ENCODE measurements at places on chromosomes 1 and 21.

GRCh38 chr1:43883321-43883720 is 50.3 kb upstream of the ARTN start:
- DNase-seq = no peak

DNA sequence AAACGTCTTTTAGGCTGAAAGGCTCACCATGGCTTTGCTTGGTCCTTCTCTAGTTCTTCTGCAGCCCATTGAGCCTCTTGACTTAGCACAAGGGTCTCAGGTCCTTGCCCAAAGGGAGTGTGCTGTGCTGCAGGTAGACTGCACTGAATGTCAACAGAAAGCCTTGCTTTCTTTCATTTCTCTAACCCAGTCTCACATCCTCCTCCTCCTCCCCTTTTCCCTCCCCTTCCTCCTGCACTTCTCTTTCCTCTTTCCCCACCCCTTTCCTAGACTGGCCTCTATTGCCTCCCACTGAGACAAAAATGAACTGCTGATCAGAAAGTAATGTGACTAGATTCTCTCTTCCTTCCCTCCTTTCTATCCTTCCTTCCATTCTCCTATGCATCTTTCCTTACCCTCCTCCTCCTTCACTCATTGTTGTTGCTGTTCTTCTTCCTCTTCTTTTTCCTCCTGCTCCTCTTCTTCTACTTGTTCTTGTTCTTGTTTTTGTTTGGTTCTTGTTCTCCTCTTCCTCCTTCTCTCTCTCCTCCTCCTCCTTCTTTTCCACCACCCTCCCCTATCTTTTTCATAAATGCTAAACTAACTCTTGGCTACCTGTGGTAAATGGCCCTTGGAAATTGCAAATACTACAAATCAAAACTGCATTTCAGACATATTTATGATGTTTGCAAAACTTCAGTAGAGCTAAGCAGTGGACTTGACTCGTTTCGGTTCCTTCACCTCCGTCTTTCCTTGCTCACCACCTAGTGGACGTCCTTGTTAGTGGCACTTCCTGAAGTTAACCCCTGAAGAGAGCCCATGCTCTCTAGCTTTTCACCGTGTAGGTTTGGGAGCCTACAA is at the start of gene SELL:
Gene SELL (minus strand): TSS at position 152 of the 840 bp plus-strand sequence. CDS start 122 bp downstream, at position 30.
- DNase-seq = peak; percentile 43

DNA sequence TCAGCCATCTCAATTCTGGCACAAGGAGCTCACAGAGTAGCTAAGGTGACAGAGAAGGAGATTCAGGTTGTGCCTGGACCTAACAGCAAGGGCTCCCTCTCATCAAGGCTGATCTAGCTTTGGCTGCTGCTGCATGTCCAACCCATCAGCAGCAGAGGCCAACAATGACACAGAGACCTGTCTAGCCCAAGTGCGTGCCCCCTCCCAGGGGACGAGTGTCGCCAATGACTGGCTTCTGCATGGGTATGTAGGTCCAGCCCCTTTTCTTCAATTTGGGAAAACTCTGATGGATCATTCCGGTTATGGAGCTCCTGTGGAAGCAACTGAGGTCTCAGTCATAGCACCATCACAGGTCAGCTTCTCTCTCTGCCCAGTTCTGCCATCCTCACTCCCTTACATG is 83.3 kb downstream of the KCNJ15 start:
- no peak for DNase-seq

GRCh38 chr1:219040291-219040690 is 133.4 kb upstream of the LYPLAL1 start:
- DNase-seq = no peak

DNA sequence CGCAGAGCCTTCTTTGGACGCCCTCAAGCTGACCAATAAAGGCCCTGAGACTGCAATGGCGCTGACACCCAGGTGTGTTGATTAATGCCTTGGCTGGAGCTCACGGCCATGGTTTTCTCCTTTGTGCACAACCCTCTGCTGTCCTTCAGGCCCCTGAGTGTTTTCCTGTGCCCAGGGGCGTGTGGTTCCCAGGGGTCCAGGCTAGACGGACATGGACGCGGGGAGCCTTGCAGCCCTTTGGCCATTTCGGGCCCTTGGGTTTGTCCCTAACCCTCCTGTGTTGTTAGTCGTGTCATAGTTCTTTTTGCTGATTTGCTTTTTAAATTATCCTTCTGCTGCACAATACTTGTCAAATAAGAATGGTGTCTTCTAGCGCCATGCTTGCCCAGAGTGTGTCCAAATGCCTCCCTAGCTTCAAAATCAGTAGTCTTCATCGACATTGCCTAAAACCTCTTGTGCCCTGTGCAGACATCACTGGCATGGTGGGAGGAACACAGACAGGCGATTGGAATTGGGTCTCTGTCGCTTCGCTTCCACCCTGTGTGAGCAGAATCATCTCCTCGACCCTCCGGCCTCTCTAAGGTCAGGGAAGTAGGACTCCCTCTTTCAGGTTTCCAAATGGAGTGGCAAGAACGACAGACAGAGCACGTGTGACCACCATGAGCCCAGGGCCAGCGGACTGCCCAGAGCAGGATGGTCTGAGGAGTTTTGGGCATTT is 1.9 kb downstream of the KRTAP10-4 start:
- DNase-seq = no peak

- peak; percentile 89 for DNase-seq
These were observed 9.2 kb downstream of the ABCG1 start for GRCh38 chr21:42227909-42228708.

DNA sequence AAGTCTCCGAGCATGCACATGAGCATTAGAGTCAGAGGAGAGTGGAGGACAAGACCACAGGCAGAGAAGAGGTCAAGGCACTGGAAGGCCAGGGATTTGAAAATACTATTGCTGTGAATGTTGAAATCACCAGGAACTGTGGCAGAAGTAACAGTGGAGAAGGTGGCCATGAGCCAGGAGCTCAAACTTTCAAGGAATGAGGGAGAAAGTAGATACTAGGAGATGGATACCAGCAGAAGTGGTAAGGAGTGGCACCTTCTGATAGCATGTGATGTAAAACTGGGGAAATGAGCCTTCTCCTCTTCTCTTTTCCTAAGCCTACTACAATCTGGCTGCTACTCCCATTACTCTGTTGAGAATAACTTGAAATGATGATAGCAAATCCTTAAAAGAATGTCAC is 1.8 kb upstream of the CR1 start:
- DNase-seq = no peak

GRCh38 chr1:47577303-47578025 is 139.6 kb downstream of the FOXD2 start:
- DNase-seq = no peak

DNA sequence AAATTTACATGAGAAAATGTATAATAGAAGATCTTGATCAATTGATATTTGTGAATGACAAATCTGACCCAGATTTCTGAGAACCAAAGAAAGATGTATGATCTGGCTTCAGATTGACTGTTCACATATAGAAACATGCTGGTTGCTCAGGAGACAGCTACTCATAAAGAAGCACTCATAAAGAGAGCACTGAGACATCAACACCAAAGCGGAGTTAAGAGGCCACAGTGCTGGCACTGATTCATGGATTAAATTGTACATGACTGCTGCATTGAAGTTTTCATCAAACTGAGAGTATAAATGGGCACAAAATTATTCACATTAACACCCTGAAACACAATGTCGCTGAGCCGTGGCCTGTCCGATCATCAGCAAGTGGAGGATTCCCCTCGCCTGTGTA is 46.2 kb downstream of the SH3GLB1 start:
- no peak for DNase-seq

DNA sequence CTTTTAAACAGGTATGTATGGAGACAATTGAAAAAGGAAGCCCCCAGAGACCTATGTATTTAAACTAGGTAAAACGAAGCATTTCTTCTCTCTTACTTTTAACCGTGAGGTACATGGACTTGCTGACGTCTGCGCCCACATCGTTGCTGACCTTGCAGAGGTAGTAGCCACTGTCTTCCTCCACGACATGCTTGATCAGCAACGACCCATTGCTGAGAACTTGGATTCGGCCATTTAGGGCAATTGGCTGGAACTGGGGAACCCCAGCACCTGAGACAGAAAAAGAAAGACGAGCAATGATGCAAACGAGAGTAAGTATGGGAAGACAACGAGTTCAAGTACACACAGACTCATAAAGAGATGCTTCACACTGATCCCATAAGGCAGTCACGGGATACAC is 408.8 kb downstream of the PCP4 start:
- no peak for DNase-seq

All from foreskin fibroblast (primary cell).